Renal cortical epithelial cell (primary cell): ENCODE measurements at places on chromosomes 11 and 22.
A peak's percentile ranks its signal among the peaks of the same experiment; 100 is the strongest.

GRCh38 chr11:36577859-36578258 is 10.1 kb downstream of the RAG1 start:
- DNase-seq, result peak; percentile 42

GRCh38 chr22:31096657-31097279 is 10.6 kb downstream of the SELENOM start:
- DNase-seq, result no peak

- DNase-seq, result no peak
These were observed 23.4 kb upstream of the ROBO3 start for GRCh38 chr11:124841840-124842239.

DNA sequence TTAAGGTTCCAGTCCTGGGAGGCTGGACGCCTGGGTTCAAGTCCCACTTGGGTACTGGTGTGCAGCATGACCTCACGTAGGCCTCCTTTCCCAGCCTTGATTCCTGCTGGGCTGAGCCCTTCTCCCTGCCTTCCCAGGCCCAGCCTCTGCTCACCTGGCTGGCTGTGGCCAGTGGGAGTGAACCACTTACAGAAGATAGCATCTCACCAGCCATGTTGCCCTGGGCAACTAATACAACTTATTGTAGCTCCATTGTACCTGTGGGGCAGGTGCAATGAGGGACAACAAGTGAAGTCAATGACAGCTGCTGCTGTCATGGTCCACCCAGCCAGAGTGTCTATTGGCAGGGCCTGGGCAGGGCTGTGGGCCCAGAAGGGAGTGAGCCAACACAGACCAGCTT is 48.4 kb upstream of the MPEG1 start:
- DNase-seq, result no peak
